AG04450 (cell line): ENCODE measurements at places on chromosomes 4 and X.

GRCh38 chr4:185748901-185749390 lies 63.0 kb downstream of the SORBS2 start:
- no peak for DNase-seq

- DNase-seq = no peak
Observed at GRCh38 chrX:41542135-41542534, 95.0 kb downstream of the NYX start.

GRCh38 chr4:163681208-163681821 lies 186.8 kb downstream of the TMA16 start:
- DNase-seq = no peak

- no peak for DNase-seq
Observed at GRCh38 chrX:143027275-143027674, 1.5 kb downstream of the SPANXN4 start.

- DNase-seq = no peak
Observed at GRCh38 chr4:176654565-176655216, 138.0 kb downstream of the VEGFC start.
